ENCODE measurements at places on chromosomes 4 and X. TPM values are rescaled to one million over a fixed set of nuclear protein-coding genes. Genes with fewer than 3 reads are reported as not detected.

Gene SMIM43
- 0.33 TPM for total RNA-seq

- DNase-seq, result peak; percentile 21
These were observed 86.0 kb upstream of the WWC2 start for GRCh38 chr4:183012879-183013729.

DNA sequence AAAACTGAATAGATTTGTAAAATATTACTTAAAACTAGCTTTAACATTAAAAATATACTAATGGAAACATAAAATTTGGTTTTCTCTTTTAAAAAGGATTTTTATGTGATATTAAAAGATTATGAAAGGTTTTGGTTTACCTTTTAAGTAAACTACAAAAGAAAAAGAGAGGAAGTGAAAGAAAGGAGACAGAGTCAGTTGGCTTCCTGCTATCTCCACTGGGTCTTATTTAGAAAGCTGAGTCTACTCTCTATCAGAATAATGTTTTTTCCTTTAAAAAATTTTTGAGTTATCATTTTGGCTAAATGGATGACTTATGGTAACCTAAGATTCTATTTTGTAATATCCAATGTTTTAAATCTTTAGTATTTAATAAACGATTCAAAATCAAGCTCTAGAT, 21.6 kb upstream of the ATP8A1 start:
- DNase-seq, result no peak

Gene MID1IP1
- total RNA-seq, result 132 TPM

- DNase-seq, result no peak
These were observed 474.2 kb downstream of the GBA3 start for GRCh38 chr4:23166919-23167318.

GRCh38 chrX:1535241-1536041, 1.5 kb downstream of the P2RY8 start:
- DNase-seq, result no peak

GRCh38 chrX:16836371-16836770, 33.8 kb downstream of the RBBP7 start:
- DNase-seq, result peak; percentile 46

Measured in WTC11 (cell line).